ENCODE measurements at places on chromosomes 2 and 18. TPM values are rescaled to one million over a fixed set of nuclear protein-coding genes. Genes with fewer than 3 reads are reported as not detected.

DNA sequence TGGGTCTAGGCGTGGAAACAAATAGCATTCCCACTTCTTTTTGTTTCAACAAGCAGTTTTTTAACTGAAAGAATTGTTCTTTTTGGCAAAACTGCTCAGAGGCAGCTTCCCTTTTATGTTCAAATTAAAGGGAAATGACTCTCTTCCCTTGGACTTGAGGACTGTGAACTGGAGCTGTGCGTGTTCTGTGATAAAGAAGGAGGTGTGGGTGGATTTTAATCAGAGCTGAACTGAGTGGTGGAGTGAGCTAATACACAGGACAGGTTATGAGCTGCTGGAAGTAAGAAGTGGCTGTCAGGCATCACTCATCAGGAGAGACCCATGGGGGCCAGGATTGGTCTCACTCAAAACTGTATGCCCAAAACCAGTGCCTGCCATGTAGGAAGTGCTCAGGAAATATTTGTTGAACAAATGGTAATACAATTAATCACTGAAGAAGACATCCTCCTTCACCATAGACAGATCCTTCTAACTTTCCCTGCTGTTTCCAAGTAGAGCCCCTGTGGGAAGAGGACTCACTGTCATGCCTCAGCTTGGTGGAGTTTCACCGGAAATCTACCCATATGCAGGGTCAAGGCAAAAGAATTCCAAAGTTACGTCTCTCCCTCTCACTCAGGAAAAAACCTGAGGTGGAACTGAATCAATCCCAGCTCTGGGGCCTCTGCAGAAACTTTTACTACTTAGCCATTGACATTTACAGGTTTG lies 55.9 kb downstream of the FEZ2 start:
- DNase-seq = no peak

GRCh38 chr2:99692785-99693184 lies 203.0 kb upstream of the REV1 start:
- DNase-seq = no peak

GRCh38 chr2:111994042-111994441 lies 61.0 kb upstream of the TMEM87B start:
- no peak for DNase-seq

DNA sequence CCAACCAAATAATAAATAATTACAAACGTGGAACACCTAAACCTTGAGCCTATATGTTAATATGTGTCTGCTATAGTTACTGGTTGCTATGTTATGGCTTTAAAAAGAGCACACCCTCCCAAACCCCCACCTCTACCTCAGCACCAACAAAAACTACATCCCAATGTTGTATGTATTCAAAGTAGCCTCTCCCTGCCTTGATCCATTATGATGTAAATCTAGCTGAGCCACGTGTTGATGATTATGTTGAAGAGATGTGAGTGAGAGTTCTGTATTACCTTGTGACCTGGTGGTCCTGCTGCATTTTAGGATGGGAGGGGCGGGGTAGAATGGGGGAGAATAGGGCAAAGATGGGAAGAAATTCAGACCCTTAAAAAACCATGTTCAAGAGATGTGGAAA lies 4.8 kb downstream of the MFSD6 start:
- DNase-seq = no peak

DNA sequence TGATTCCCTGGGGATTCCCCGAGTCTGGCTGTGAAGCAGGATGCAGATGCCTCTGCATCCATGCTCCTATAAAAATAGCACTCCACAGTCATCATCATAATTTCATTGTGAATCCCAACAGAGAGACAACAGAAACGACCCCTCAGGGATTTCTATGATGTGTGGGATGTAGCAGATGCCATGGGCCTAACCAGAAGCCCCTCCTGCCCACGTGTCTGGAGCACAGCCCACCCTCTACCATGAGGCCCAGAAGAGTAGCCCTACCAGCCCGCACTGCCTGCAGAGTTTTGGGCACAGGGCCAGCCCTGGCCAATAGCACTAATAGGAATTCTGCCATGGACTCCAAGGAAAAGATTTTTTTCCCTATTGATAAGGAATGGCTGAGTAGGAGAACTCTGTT lies 66.6 kb downstream of the GYPC start:
- no peak for DNase-seq

DNA sequence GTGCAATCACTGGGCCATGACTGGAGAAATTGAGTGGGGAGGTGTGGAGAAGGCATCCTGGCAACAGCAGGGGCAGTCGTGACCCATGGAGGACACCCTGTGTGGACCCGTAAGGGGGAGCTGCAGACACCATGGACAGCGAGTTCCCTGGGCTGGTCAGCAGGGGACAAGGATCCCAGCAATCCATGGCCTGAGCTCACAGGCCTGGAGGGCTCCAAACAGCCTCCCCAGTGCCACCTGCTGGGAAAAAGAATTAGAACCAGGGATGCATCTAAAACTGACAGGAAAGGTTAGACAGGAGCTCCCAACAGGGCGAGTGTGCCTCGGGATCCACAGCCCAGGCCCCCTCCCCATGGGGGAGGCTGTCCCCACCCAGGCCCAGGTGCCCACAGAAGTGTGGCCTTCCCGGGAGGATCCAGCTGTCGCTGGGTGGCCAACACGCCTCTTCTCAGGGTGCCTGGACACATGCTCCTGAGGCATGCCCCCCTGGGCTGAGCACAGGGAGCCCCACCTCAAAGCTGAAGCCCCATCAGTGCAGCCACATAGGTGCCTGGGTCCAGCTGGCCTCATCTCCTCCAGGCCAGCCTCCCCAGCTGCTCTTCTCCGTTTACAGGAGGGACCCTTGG lies 20.5 kb upstream of the KIF1A start:
- peak; percentile 25 for DNase-seq

- no peak for DNase-seq
These were observed 25.5 kb downstream of the ST8SIA5 start for GRCh38 chr18:46731316-46731715.

GRCh38 chr2:6917071-6917760 lies at the start of gene RNF144A:
Gene RNF144A, plus strand, starts transcription at chr2:6917412. Its CDS starts 79,515 bp downstream, at chr2:6996927.
- DNase-seq = peak; percentile 72

GRCh38 chr2:177666408-177666807 lies 273.8 kb downstream of the AGPS start:
- DNase-seq = no peak

GRCh38 chr2:127398239-127398590 lies 10.4 kb upstream of the MAP3K2 start:
- DNase-seq = peak; percentile 72

DNA sequence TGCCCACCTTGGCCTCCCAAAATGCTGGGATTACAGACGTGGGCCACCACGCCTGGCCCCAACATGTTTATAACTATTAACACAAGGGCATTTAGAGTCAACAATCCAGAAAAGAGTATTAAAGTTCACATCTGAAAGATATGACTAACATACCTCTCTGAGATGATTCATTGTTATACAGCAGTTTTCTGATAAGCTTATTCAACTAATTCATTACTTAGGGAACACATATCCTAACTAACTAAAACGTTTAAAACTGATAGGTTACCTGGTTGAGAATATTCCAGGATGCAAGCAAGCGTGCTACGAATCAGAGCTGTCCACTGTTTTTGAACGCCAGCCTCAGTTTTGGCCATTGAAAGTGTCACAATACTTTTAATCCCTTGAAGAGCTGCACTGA lies 34.0 kb upstream of the STRN start:
- DNase-seq = no peak

DNA sequence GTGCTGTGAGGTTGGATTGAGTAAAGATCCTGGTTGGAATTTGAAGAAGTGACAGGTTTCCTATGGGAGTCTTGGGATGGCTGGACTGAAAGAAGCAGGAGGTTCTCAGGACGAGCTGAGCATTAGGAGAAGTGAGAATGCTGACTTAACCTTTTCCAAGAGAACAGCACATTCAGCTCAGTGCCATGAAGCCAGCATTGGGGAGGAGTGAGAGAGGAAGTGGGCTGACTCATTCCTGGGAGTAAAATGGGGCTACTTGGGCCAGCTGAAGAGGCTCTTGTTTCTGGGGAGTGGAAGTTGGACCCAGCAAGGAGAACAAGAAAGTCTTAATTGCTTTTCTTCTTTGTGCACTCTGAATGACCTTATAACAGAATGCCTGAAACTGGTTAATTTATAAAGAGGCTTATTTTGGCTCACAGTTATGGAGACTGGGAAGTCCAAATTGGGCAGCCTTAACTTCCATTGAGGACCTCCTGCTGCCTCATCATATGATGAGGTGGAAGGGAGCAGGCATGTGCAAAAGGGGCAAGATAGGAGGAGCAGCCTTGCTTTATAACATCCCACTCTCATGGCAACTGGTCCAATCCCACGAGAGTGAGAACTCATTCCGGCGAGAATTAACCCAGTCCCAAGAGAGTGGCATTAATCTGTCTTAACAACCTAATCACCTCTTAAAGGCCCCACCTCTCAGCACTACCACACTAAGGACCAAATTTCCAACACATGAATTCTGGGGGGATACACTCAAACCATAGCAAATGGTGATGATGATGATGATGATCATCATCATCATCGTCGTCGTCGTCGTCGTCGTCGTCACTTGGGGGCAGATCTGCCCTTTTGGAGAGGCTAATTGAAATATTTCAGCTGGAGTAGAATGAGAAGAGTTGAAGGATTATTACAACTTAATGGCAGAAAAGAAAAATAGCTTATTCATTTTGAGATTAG lies 26.1 kb downstream of the DGUOK start:
- no peak for DNase-seq

DNA sequence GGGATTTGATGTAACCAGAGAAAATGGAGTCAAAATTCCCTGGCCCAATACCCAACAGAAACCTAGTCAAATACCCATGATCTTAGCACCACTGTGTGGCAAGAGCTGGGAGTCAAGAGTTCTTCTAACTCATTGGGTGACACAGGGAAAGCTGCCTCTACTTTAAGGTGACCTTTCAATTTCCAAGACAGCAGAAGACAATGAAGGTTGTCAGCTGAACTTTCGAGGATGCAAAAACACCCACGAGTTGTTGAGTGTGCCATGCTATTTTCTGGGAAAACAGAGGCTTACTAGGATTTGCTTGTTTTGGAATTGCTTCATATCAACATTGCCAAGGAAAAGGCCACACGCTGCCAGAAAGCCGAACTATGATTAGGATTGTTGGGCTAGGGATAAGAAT lies 61.6 kb upstream of the CYRIA start:
- no peak for DNase-seq

- DNase-seq = peak; percentile 90
These were observed 22.9 kb upstream of the DARS1 start for GRCh38 chr2:136008205-136008865.

GRCh38 chr18:44392933-44393332 lies 287.8 kb upstream of the SETBP1 start:
- DNase-seq = no peak

DNA sequence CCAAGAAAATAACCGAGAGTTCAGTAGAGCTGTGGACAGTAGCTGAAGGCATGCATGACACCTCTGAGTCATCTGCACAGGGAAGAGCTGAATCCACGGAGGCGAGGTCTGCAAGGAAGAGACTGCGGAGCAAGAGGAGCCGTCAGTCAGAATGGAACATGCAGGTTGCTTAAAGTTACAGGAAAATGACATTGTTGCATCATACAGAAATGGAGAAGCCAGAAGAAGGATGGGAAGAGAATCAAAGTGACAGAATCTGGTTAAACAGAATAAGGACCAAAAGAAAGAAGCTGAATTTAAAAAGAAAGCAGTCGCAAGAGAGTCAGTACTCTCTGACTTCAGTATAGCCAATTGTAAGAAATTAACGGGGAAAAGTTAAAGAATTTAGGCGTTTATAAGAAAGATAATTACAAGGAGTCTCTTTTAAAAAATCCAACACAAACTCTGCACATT lies 533.8 kb downstream of the ADCYAP1 start:
- no peak for DNase-seq

DNA sequence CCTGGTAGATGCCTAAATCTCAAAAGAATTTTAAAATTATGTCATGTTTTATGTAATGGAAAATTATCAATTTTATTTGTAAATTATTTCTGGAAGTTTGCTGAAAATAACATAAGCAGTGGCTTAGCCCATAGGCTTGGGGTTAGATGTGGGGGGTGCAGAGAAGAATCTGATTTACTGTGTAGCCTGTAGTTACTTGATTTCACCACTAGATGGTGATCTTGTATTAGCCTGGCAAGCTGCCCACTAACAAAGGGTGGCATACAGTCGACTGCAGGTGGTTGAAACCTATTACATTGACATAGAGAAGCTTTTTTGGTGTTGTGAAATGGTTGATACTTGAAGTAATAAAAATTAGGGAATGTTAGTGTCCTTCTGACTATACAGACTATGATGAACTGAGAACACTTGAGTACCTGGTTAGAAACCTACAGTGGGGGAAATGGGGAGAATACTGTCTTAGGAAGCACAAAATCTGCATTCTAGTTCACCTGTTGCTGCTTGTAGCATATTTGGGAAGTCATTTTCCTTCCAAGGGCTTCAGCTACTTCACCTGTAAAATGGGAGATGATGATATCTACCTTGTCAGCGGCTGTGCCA lies 191.0 kb upstream of the LHCGR start:
- no peak for DNase-seq

GRCh38 chr18:35749701-35750100 lies 168.2 kb downstream of the GALNT1 start:
- DNase-seq = no peak

DNA sequence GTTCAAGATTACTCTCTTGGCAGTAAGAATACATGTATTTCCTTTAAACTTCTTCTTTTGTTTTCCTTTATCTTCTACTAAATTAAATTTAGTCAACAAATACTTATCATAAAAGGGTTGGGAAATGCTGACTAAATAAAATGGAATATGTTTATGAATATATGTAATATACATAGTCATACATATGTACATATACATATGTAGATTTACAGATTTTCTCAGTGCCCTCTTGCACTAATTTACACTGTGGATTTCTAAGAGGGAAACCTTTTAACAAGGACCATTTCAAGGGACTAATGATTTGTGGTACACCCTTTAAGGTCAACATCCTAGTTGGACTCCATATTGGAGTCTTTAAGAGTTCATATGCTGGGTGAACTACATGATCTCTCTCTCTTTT lies 37.2 kb downstream of the FAM98A start:
- DNase-seq = no peak

DNA sequence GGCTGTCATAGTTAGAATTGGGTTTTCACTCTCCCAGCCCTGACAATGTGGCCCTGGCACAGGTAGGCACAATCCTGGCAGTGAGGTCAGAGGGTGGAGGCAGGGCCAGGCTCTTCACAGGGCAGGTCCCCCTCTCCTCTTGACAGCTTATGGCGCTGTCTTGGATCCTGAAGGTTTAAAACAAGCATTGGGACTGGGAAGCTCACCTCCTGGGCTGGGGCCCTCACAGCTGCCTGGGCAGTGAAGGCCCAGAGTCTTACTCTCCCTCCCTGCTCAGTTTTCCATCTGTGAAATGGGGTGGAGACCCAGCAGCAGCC lies 23.3 kb downstream of the LBH start:
- no peak for DNase-seq

The TMEM18 gene
- 28.3 TPM for total RNA-seq

The LRRFIP1 gene
- 242 TPM for total RNA-seq

The TEX51 gene
- not detected for total RNA-seq

The ABCG5 gene
- not detected for total RNA-seq

The RBM44 gene
- 0.93 TPM for total RNA-seq

The NTSR2 gene
- total RNA-seq = not detected

The DNAH7 gene
- not detected for total RNA-seq

The PIEZO2 gene
- total RNA-seq = not detected

The ACTG2 gene
- total RNA-seq = not detected

The PFN4 gene
- total RNA-seq = not detected

The DQX1 gene
- 0.33 TPM for total RNA-seq

The REG1B gene
- total RNA-seq = not detected

All from activated CD4-positive, alpha-beta memory T cell treated with anti-CD3 and anti-CD28 coated beads, Interleukin-2, amount 10 ng/mL, durations not matched to agents 7 days and 5 days (primary cell).